Activated naive CD8-positive, alpha-beta T cell treated with anti-CD3 and anti-CD28 coated beads, Interleukin-2, amount 10 ng/mL, durations not matched to agents 7 days and 5 days (primary cell): ENCODE measurements at places on chromosomes 16 and 17. TPM values are rescaled to one million over a fixed set of nuclear protein-coding genes. Genes with fewer than 3 reads are reported as not detected.

Gene PPP1R1B
- not detected for total RNA-seq

Gene C16orf74
- 3.9 TPM for total RNA-seq

DNA sequence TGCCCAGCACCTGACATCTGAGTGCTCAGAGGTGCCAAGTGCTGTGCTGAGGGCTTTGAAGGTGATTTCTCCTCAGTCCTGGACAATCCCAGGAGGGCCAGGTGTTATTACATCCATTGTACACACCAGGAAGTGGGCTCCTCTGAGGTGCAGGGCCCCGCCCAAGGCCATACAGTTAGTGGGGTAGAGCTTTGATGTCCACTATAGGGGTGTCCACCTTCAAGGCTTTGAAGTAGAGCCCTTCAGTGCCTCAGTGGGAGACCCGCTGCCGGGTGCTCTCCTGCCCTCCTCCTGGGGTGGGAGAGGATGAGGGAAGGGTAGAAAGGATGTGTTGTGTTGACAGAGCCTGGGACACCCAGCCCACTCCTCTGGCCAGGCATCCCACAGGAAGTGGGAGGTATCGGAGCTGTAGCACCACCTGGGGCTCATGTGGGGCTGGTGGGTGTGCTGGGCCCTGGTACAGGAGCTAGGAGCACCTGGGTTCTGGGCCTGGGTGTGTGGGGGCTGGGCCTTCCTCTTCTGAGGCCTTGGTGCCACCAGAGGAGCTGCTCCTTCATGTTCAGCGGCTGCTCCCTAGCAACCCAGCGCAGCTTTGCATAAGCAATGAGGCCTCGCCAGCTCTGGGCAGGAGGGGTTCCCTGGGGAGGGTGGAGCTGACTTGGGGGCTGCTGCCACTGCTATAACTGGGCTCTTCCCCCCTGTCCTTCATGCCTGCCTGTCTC lies 7.4 kb downstream of the LASP1 start:
- peak overlapping the region; percentile 66 for H3K4me3 ChIP-seq
- no peaks in the 10 kb centered on the region for H3K27me3 ChIP-seq
- DNase-seq, result peak; percentile 63
- peaks cover 41% of the 10 kb centered on the region for H3K36me3 ChIP-seq
- peak overlapping the region; percentile 72 for H3K27ac ChIP-seq
- H3K4me1 ChIP-seq, result peaks cover 89% of the 10 kb centered on the region

- peaks cover 28% of the 10 kb centered on the region for H3K27me3 ChIP-seq
- peaks cover 2% of the 10 kb centered on the region for H3K36me3 ChIP-seq
- DNase-seq, result no peak
- peak overlapping the region; percentile 50 for H3K4me3 ChIP-seq
- H3K4me1 ChIP-seq, result peaks cover 30% of the 10 kb centered on the region
These were observed 37.8 kb upstream of the TMC5 start for GRCh38 chr16:19379838-19380237.
